Stimulated activated CD8-positive, alpha-beta memory T cell treated with anti-CD3 and anti-CD28 coated beads, Interleukin-15, amount 100 ng/mL, for 1 hour (primary cell): ENCODE measurements at places on chromosomes 1 and 21.

DNA sequence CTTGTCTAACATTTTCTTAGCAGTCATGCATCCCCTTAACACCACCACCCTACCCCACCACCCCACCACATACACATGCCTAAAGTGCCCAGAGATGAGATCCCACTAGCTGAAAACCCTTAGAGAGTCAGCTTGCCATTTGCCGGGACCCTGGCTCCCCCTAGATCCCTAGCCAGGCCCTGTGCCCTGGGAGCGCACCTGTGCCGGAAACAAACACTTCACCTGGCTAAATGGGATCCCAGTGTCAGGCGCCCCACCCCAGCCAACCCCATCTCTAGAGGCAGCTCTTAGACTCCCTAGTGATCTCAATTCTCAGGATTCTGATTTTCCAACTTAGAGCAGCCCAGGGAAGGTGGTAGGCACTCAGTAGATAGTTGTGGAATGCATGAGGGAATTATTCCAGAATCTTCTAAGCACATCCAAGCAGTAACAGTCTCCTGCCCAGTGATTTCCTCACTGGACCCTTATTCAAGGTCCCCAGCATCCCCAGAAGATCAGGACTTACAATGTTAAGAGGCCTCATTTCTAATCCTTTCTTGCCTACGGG, 105.2 kb downstream of the LAMC2 start:
- DNase-seq: no peak

DNA sequence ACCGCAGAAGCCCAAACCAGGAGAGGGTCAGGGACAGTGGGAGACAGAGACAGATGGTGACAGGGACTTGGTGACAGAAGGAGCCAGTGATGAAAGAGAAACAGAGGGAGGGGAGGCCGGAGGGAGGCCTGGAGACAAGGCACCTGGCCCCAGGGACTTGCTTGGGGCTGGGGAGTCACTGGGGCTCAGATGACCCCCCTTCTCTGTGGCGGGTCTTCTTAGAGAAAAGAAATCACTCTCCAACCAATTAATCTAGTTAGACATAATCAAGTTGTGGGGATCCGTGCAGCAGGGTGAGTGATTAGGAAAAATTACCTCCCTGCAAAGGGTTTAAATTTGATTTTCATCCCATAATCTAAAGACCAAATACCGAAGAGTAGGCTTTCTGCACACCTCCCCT, 519.8 kb downstream of the PTPRU start:
- no peak for DNase-seq

GRCh38 chr1:22104865-22105437, 37.9 kb downstream of the WNT4 start:
- no peak for DNase-seq

- no peak for DNase-seq
Observed at GRCh38 chr1:24900486-24900849, 29.6 kb downstream of the RUNX3 start.

DNA sequence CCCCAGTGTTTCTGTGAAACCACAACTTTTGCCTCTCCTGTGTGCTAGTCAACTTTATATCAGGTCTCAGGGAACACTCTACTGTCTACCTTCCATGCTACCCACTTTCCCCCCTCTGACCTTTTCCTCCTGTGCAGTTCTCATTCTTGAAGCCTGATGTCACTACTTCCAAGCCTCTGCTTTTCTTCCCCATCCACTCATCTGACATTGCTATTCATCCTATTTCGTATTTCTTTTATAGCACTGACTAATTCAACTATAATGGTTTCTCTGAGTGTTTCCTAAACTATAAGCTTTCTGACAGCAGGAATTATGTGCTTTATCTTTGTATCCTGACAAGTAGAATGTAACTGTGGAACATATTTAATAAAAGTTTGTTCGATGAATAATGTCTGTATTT, 18.2 kb upstream of the DPH5 start:
- DNase-seq: no peak

DNA sequence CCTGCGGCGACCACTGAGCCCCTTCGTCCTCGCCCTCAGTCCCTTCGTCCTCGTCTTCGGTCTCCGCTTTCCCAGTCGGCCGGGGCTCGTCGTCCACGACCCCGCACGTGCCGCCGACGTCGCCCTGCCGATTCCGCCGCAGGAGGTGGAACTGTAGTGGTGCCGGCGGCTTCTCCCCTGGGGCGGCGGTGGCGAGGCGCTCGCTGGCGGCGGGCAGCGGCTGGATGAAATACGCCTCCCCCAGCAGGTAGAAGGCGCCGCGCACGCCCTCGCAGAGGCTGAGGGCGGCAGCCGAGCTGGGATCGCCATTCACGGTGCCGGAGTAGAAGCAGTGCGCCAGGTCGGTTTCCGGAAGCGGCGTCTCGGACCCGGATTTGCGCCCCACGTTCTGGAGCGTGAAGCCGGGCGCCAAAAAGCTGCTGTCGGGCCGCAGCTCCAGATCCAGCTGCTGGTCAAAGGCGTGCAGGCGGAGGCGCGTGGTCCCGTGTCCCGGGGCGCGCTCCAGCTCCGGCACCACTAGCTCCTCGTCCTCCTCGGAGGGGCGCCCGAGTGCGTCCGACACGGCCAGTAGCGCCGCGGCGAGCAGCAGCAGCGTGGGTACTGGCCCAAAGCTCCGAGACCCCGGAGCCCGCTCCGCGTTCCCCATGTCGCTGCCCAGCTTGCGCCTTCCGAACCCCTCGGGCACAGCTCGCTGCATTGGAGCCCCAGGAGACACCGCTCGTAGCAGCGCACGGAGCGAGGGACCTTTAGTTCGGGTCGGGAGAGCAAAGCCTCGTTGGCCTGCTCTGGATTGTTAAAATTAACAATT, 747 bp downstream of the ADAMTS1 start:
- DNase-seq: no peak

- DNase-seq: no peak
Observed at GRCh38 chr1:177287994-177288393, 117.2 kb downstream of the BRINP2 start.

DNA sequence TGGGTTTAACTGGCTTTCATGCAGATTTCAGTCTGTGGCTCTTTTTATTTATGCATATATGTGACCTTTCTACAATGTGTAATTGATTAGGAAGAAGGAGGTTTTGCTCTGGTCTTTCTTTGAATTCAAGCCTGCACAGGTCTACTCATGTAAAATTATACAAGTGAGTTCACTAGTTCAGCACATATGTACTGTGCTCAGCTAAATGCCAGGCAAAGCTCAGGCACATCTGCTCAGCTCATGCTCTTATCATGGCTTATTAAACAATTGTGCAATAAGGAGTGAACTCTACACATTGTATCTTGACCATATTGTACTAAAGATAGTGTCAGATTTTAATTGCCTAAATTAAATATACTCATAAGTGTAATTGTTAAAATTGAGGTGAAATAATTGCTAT, 378.4 kb downstream of the ADGRL2 start:
- no peak for DNase-seq

- no peak for DNase-seq
Observed at GRCh38 chr21:34216718-34217032, 143.3 kb downstream of the MRPS6 start.

DNA sequence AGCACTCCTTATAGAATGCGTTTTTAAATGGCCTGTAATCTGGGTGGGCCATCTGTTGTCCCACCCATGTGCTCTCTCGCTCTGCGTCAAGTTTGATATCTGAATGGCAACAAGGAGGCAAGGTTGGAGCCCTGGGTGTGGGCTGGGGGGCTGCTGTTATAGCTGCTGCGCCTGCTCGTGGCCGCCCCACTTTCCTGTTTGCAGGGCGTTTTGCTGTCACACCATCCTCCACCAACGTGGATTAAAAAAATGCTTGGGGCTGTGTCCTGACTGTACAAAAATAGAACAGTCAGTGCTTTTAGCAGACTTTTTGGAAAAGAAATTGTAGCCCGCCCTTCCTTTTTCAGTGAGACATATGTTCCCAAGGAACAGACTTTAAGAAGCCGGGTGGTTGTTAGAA, 25.4 kb downstream of the UMODL1 start:
- DNase-seq: no peak

DNA sequence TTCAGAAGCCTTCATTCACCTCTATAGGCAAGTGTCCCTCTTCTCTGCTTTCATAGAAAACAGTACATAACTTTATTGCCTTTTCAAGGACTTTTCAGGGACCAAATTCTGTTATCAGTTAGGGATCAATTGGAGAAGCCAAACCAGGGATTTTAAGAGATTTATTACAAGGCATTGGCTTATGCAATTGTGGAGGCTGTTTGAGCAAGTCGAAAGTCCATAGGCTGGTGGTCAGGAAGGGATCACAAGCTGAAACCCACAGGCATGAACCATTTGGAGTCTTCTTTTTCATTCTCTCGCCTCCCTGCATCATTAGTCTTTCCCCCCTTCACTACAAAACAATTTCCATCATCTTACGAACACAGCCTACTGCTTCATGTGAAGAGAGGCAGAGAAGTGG, 34.8 kb upstream of the SYCP1 start:
- DNase-seq: no peak

GRCh38 chr1:89608319-89608983, 24.5 kb upstream of the LRRC8C start:
- peak; percentile 46 for DNase-seq

GRCh38 chr1:90710579-90711536, 6.2 kb downstream of the BARHL2 start:
- DNase-seq: no peak

DNA sequence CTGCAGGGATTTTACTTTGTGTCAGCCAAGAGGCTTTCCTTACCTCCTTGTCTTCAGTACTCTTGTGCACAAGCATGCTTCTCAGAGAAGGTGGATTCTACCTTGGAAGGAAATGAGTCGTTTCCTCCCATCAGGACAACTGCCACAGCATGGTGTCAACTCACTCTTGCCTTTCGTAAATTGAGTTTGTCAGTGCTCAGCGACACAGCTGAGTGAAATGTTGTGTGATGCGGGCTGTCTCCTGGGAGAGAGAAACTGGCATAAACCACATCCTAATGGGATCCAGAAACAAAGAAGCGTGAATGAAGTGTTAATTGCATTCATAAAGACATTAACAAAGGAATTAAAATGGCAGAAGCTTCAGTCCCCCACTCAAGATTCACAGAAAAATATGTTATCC, 51.5 kb upstream of the SLC22A15 start:
- DNase-seq: no peak

DNA sequence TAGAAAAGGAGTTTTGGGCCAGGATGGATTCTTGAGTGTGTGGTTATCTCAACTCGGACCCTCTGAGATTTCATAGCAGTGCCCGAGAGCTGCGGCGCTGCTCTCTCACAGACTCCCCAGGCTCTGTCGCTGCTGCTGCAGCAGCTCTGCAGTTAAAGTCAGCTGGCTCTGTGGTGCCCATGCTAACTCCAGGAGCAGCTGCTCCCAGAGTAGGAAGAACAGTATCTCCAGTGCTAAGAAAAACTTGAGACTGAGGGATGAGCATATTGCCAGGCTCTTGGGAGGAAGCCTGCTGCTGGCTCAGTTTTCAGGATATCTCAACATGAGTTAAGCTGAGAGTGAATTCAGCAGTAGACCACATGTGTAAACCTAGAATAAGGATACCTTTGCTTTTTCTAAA, 4.5 kb downstream of the LCE2D start:
- DNase-seq: no peak

DNA sequence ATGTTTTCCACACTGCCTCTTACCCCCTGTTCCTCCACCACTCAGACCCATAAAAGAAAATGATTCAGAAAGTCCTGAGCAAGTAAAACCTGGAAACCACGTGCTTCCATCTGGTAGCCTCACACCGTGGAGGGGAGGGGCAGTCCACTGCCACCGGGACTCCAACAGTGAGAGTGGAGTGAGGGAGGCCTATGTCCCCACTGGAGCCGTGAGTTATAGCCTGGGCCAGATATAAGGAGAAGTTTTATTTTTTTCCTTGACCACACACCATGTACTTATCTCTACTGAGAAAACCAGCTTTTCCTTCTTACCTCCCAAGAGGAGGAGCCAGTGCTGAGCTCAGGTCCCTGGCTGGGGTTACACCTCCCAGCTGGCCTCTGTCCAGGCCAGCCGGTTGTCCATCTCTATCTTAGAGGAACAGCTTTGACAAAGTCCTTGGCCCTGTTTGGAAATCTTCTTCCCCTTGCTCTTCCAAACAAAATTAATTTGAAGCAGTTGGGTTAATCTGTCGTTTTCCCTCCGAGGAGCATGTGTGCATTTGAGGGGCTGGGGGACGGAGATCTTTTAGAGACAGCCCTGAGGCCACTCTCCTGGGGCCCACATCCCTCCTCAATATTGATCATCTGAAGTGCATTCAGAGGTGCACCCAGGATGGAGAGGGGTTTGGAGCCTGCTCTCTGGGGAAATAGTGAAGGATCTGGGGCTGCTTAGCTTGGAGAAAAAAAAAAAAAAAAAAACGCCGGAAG, 49.1 kb upstream of the SERBP1 start:
- DNase-seq: no peak

DNA sequence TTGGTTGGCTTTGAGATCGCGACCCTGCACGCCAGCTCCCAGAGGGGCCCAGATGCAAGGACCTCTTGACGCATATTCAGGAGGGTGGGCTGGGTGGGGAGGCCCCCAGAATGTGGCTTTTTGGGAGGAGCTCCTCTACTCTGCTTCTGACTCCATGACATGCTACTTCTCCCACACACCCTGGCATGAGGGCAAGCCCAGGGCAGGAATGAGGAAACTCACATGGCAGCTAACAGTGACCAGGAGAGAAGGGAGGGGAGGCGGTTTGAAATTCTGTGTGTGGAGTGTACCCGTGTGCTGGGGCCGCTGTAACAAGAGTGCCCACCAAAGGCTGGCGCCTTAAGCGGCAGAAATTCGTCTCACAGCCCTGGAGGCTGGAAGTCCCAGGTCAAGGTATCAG, 61.3 kb upstream of the GPR153 start:
- no peak for DNase-seq

DNA sequence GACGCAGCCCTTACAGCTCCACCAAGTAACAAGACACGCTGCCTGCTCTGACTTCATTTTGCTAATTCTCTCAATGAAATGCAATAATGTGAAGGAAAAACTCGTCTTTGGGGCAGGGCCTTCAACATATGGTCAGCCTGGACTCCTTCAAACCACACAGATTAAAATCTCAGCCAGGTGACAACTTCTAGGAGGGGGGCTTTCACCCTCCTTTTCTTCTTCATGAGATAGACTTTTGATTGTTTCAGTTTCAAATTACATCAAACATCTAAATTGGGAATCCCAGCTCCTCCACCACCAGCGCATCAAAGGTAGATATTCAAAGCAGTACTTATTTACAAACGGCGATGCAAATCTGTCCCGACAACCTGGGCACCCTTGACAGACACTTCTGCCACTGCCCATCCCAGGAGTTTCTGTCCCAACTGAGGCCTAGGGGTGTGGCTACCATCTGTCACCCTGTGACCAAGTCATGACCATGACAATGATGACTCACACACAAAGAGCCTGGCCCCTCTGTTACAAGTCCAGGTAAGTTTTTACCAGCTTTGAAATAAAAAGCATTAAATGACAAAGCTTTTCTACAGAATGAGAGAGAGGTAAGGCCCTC, 29.7 kb downstream of the SSBP3 start:
- no peak for DNase-seq

DNA sequence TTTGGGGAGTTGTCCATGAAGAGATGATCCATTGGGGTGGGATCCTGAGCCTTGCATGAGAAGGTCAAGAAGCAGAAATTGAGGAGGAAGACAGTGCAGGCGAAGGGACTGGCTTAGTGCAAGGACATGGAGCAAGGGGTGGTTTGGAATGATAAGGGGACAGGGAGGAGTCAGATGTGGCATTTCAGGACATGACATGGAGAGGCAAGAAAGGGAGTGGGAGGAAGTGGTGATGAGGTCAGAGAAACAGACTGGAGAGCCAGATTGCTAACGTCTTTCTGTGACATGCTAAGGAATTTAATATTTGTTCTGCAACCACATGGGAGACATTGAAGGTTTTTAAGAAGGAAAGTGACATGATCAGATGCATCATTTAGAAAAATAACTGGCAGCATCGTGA, 346.8 kb upstream of the FMN2 start:
- DNase-seq: no peak

- no peak for DNase-seq
Observed at GRCh38 chr1:188782220-188782841, 1695.3 kb downstream of the BRINP3 start.
